ENCODE measurements at places on chromosomes 12 and 14. TPM values are rescaled to one million over a fixed set of nuclear protein-coding genes. Genes with fewer than 3 reads are reported as not detected.

Gene PROX2
- not detected for total RNA-seq

GRCh38 chr12:2633176-2633824 is 161.5 kb upstream of the FKBP4 start:
- H3K36me3 ChIP-seq: no peaks in the 10 kb centered on the region
- no peak overlapping the region for H3K4me3 ChIP-seq
- no peak overlapping the region for H3K27ac ChIP-seq
- DNase-seq: no peak

GRCh38 chr14:71692496-71692895 is 239.7 kb upstream of the RGS6 start:
- H3K4me3 ChIP-seq: no peak overlapping the region
- peak; percentile 72 for DNase-seq
- H3K27me3 ChIP-seq: no peaks in the 10 kb centered on the region
- peaks cover 8% of the 10 kb centered on the region for H3K4me1 ChIP-seq
- no peaks in the 10 kb centered on the region for H3K36me3 ChIP-seq
- H3K27ac ChIP-seq: no peak overlapping the region

GRCh38 chr12:32983332-32983731 is 86.8 kb upstream of the PKP2 start:
- DNase-seq: no peak
- H3K27me3 ChIP-seq: no peaks in the 10 kb centered on the region
- no peaks in the 10 kb centered on the region for H3K36me3 ChIP-seq
- no peak overlapping the region for H3K27ac ChIP-seq
- H3K4me1 ChIP-seq: no peaks in the 10 kb centered on the region

- no peak overlapping the region for H3K27ac ChIP-seq
- DNase-seq: no peak
- no peaks in the 10 kb centered on the region for H3K27me3 ChIP-seq
- no peaks in the 10 kb centered on the region for H3K36me3 ChIP-seq
- H3K4me1 ChIP-seq: no peaks in the 10 kb centered on the region
- no peak overlapping the region for H3K4me3 ChIP-seq
These were observed 597.8 kb downstream of the ETNK1 start for GRCh38 chr12:23222801-23223200.

Gene PTGR2
- 5.6 TPM for total RNA-seq

DNA sequence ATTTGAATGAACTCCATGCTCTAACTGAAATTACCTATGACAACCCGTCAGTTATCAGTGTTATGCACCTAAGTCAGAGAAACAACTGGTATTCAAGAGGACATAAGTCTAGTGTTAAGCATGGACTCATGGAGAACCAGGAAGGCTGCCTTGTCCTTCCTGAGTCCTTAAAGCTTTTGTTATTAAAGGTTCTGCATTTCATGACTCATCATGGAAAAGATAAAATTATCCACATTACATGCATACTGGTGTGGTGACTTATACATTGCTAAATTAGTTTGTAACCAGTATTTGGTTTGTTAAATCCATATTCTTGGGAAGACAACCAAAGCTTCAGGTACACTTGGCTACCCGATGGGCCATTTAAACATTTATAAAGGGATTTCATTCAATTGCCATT is 6.5 kb upstream of the OR4E1 start:
- no peaks in the 10 kb centered on the region for H3K36me3 ChIP-seq
- peaks cover 4% of the 10 kb centered on the region for H3K4me1 ChIP-seq
- no peak overlapping the region for H3K4me3 ChIP-seq
- peak; percentile 50 for DNase-seq

All from endothelial cell of umbilical vein (primary cell).